ENCODE measurements at places on chromosomes 13 and 19.

DNA sequence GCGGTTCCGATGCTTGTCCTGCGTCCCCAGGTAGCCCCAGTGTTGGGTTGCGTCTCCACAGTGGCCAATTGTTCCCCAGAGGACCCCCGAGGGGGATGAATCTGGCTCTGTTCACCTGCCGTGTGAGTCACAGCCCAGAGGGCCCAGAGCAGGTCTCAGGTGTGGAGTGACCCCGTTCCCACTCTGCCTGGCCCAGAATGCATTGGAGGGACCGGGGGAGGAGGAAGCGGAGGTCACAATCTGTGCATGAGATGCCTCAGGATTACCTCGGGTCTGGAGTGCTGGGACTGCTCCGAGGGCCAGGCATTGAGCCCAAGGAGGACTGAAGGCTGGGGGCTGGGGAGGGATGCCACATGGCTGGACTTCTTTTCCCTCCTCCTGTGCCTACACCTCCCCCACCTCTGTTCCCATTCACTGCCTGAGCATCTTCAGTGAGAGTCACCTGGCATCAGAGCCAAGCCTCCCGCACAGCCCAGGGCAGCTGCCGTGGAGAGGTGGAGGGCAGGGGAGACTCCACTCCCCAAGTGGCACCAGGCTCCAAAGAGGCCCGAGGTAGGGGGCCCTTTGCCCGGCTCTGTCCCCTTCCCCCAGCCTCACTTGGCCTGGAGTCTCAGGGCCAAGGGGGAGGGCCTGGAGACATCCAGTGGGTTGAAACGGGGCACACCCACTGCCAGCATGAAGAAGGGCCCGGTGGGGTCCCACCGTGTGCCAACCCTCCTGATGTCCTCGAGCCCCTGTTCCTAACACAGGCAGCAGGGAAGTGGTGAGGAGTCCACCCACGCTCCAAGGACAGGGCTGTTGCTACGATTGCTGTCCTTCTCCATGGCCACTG lies 81.1 kb downstream of the CHST8 start:
- DNase-seq = no peak

DNA sequence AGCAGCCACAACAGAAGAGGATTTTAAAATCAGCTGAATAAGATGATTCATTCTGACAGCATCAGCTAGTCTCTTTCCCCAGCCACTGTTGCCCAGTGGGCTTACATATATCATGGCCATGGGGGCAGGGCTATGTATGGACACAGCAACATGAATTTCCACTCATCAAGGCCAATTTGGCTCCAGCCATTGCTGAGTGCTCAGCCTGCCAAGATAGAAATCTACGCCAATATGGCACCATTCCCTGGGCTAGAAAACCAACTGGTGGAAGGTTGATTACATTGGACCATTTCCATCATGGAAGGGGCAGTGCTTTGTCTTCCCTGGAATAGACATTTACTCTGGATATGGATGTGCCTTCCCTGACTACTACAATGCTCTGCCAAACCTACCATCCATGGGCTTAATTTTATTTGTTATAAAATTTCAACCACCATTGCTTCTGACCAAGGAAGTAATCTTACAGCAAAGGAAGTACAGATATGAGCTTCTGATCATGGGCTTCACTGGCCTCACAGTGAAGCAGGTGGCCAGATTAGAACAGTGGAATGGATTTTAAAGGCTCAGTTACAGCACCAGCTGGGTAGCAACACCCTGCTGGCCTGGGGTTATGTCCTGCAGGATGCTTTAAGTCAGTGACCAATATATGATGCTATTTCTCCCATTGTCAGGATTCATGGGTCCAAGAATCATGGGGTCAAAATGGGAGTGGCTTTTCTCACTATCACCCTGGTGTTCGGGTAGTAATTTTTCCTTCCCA lies 9.8 kb upstream of the ALOX5AP start:
- no peak for DNase-seq

DNA sequence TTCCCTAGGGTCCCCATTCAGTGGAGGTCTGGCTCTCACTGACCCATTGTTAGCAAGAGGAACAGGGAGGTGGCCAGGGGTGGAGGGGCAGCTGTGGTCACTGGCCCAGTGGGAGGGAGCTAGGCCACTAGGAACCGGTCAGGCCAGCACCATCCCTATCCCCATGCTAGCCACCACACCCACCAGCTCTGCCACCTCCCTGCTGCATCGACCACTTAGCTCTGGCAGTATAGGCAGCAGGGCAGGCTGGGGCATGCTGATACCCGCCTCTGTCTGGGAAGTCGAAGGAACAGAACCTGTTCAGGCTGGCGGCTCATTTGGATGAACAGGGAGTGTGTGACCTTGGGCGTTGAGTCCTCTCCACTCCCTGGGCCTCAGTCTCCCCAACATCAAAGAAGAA lies 4.7 kb downstream of the PPP1R13L start:
- DNase-seq = no peak

- no peak for DNase-seq
Observed at GRCh38 chr19:19591133-19591825, 27.2 kb downstream of the PBX4 start.

- DNase-seq = no peak
Observed at GRCh38 chr13:114127473-114128347, 4.7 kb downstream of the RASA3 start.

GRCh38 chr19:47713046-47714021 lies at the start of gene EHD2:
TSS of gene EHD2 (plus strand) at chr19:47713422. CDS start at chr19:47716613, 3,191 bp downstream.
- peak; percentile 41 for DNase-seq

DNA sequence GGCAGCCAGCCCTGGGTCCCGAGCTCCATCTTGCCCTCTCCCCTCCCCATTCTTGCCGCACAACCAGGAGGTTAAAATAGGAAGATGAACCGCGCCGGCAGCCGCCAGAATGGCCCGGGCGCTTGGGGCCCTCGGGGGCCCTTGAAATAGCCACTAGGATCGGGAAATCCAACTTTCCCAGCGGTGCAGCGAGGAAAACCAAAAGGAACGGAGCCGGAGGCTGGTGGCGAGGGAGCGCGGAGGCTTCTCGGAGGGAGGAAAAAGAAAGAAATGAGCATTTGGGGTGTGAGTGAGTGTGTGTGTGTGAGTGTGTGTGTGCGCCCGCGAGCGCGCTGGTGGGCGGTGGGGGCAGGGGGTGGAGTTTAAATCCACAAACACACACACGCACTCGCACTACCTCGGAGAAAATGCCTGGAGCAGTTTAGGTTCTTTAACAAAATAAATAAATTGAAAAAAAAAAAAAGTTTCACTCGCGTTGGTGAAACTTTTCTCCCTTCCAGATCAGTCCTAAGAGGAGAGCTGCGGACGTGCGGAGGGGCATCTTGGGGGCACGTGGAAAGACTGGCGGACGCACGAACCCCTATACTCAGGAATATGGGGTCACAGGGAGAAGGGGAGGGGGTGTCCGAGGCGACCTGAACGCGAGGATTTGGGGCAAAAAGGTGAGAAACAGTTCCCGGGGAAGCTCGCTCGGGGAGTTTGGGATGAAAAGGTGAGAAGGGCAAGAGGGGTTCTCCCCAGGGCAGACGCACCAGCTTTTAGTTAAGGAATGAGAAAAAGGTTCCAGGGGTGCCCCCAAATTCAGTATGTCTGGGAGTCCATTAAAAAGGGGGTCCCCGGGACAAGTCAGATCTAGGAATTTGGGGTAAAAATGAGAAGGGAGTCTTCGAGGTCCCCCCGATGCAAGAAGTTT lies 1.3 kb downstream of the RFX2 start:
- DNase-seq = peak; percentile 80

GRCh38 chr13:33537676-33538075 lies 252.1 kb upstream of the STARD13 start:
- DNase-seq = peak; percentile 39

DNA sequence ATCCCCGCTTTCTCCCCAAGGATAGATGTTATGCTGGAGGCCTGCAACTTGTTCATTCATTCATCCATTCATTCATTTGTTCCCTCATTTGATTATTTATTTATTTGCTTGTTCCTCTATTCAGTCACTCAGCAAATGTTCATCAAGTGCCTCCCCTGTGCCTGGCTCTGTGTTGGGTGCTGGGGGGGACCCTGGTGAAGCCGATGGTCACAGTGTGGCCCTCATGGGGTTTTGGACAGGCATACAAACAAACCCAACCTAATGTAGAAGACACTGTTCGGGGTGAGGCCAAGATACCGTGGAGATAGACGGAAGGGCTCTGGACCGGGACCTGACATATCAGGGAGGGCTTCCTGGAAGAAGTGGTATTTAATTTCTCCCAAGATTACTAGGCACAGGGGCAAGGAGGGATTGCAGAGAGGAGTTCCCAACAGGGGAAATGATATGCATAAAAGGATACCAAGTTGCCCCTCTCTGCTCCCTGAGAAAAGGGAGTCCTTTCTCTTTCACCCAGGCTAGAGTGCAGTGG lies 58.1 kb downstream of the ZNF536 start:
- DNase-seq = no peak

- DNase-seq = peak; percentile 77
Observed at GRCh38 chr13:107867701-107868661, 347.4 kb downstream of the LIG4 start.

DNA sequence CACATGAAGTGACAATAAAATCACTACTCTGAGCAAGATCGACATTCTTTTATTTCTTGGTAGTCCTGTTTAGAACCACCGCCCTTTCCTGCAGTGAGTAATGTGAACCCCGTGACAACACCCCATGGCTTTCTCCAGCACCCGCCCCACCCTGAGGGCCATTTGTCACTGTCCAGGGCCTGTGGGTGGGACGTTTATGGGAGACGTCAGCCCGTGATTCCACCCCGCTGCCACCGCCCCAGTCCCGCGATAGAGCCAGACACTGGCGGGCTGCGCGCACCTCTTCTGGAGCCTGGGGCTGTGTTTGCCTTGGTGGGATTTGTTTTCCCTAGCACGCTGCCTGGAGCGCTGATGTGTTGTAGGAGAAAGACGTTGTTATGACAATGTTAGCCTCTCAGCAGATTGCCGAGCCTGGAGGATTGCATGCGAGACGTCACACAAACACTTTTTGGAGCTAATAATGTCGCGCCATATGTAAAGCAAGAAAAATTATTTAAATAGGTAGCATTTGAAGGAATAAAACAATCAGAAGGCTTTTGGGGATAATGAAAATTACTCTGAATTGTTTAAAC lies 263.7 kb downstream of the TEX29 start:
- DNase-seq = no peak

DNA sequence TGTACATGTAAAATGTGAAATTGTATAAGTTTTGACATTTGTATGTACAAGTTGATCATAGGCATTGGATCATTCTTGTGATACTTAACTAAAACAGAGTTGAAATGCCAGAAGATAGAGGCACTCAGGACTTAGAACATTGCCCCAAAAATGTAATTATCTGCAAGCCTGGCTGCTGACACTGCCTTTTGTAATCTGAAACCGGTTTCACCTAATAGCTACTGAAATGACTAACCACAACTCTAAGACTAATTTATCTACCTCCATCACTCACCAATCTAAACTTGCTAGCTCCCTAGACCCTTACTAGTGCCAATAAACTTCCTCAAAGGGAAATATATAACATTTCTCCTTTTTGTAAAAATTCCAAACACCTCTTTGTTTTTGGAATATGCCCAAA lies 2596.2 kb downstream of the PCDH9 start:
- no peak for DNase-seq

DNA sequence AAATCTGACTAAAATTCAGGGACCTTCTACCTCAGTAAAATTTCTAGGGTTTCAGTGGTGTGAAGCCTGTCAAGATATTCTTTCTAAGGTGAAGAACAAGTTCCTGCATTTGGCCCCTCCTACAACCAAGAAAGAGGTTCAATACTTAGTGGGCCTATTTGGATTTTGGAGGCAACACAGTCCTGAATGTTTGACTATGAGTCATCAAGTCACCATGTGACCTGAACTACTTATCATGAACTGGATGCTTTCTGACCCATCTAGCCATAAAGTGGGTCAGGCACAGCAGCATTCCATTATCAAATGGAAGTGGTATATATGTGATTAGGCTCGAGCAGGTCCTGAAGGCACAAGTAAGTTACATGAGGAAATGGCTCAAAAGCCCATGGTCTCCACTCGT lies 163.0 kb upstream of the IRS2 start:
- DNase-seq = no peak

GRCh38 chr13:73731564-73731963 lies 402.6 kb downstream of the KLF12 start:
- no peak for DNase-seq

GRCh38 chr13:51659276-51660127 lies 75.2 kb downstream of the WDFY2 start:
- no peak for DNase-seq

DNA sequence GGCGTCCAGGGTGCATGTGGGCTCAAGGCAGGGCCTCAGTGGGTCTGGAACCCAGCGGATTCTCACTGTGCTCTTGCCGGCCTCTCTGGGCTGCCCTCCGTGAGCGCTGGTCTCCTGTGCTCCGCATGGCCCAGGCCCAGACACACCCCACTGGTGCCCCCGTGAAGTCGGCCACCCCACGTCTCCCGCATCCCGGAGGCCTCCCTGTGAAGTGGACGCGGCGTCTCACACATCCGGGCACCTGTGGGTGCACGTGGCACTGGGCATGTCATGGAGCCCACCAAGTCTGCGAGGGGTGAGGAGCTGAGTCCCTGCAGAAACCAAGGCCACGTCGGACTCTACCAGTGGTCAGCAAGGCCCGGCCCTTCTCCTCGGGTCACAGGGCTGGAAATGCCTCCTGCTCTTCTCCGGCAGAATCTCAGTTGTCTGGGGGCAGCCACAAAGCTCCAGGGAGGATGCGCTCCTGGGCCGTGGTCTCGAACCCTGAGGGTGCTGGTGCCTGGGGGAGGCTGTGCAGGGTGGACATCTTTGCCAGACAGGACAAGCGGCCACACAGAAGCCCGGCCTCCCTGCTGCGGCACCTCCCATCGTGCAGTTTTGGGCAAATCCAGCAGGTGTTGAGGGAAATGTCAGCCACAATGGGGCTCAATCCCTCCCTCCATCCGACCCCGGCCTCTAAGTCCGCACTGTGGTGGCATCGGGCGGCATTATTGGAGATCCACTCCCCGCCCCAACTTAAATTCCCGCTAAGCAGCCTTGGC lies 2.2 kb downstream of the C13orf46 start:
- DNase-seq = no peak

- peak; percentile 62 for DNase-seq
Observed at GRCh38 chr19:383922-384798, 24.8 kb downstream of the C2CD4C start.

DNA sequence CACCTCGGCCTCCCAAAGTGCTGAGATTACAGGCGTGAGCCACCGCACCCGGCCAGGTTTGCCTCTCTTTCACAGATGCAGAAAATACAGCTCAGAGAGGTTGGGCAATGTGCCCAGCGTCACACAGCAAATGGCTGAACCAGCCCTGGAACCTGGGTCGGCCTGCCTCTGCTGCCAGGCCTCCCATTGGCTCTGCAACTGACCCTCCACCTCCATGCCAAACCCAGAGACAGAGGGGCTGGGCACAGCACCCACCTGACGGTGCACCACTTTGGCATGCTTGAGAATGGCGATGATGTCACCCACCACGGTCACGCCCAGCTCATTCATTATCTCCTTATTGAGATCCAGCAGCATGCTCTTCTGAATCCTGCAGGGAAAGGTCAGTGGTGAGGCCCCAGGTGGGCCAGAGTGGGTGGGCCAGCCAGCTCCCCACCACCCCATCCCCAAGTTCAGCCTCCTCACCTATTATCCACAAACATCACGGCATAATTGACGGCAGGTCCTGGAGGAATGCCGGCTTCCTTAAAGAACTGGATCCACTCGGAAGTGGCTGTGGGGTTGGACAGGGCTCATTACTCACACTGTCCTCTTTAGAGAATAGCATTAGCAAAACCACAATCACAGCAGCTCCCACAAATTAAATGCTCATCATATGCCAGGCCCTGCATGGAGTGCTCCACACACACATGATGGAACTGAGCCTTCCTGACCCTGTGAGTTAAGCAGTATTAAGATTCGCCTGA lies 12.2 kb downstream of the C19orf47 start:
- no peak for DNase-seq
